Esophagus squamous epithelium (tissue), 5 donors: ENCODE measurements at places on chromosomes 16 and 17.

DNA sequence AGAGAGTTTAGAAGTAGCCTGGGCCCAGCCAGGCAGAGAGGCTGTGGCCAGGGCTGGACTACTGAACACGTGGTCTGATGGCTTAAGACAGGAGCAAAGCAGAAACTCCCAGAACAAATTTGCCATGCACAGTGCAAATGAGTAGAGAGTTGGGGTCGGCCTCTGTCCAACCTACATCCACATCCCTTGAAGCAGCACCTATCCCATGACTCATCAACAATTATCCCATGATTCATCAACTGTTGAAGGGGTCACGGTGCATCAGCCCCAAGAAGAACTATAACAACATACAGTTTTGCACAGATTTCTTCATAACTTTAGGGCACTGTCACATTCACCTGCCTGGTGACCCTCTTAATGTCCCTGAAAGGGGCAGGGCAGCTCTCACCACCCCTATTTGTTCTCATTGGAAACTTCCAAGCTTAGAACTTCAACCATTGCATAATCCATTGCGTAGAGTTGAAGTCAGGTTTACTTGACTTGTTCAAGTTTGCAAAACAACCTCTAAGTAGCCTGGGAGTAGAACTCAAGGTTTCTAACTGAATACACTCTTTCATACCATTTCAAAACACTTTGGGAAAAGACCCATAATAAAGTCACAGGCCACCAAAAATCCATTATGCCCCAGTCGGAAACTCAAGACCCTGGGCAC is 235.2 kb upstream of the CDH5 start:
- H3K4me1 ChIP-seq, result no peaks in the 10 kb centered on the region
- H3K27ac ChIP-seq, result no peak overlapping the region
- H3K36me3 ChIP-seq, result no peaks in the 10 kb centered on the region
- no peaks in the 10 kb centered on the region for H3K27me3 ChIP-seq
- no peak for DNase-seq

DNA sequence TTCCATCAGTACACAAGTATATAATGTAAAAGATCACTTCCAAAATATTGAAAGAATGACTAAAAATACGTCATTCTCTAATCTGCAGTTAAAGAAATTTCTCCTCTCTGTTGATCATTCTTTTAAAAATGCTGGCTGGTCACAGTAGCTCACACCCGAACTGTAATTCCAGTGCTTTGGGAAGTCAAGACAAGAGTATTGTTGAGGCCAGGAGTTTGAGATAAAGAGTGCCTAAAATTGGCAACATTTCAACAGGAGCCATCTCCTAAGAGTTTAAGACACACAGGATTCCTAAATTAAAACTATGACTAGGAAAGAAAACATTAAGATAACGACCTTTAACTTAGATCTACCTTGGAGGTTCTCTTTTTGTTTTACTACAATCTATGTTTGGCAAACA is 4.5 kb upstream of the USP32 start:
- H3K27me3 ChIP-seq, result no peaks in the 10 kb centered on the region
- no peak for DNase-seq
- peaks cover 37% of the 10 kb centered on the region for H3K4me1 ChIP-seq
- H3K4me3 ChIP-seq, result no peak overlapping the region
- no peak overlapping the region for H3K27ac ChIP-seq

DNA sequence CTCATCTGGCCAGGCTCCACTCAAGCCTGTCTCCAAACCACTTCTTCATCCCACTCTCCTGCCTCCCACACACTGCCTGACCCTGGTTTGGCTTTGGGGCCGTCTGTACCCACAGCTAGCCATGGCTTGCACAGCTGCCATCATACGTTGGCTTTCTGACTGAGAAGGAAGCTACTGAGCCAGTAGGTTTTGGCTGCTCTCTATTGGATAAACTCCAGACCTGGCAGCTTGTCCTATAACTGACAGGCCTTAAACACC is 3.9 kb downstream of the MIF4GD start:
- peaks cover 17% of the 10 kb centered on the region for H3K36me3 ChIP-seq
- no peak overlapping the region for H3K27ac ChIP-seq
- peaks cover 57% of the 10 kb centered on the region for H3K4me1 ChIP-seq
- H3K27me3 ChIP-seq, result no peaks in the 10 kb centered on the region

- H3K27ac ChIP-seq, result no peak overlapping the region
- peaks cover 10% of the 10 kb centered on the region for H3K4me1 ChIP-seq
- H3K4me3 ChIP-seq, result no peak overlapping the region
- no peaks in the 10 kb centered on the region for H3K27me3 ChIP-seq
- no peaks in the 10 kb centered on the region for H3K36me3 ChIP-seq
Observed at GRCh38 chr17:81471818-81472456, 40.7 kb downstream of the ACTG1 start.

DNA sequence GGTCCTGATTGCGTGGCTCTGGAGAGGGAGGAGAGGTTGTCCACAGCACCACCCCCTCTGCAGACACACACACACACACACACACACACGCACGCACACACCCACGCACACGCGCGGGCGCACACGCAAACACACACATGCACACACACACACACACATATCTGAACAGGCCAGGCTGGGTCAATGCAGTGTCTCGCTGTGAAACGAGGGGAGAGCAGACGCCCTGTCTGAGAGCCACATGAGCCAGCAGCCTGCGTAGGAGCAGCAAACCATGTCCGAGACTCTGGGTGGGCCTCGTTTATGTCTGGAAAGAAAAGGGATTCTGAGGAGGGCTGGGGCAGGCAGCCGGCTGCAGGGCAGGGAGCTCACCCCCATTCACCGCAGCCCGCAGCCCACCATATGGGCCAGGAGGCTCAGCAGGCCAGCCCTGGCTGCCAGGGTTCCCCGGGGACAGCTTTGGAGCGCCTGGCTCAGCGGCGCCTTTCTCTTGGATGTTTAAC is 93.3 kb upstream of the TNRC6C start:
- DNase-seq, result no peak
- H3K4me3 ChIP-seq, result no peak overlapping the region
- H3K27ac ChIP-seq, result peak overlapping the region; percentile 62
- peaks cover 7% of the 10 kb centered on the region for H3K4me1 ChIP-seq
- no peaks in the 10 kb centered on the region for H3K36me3 ChIP-seq

DNA sequence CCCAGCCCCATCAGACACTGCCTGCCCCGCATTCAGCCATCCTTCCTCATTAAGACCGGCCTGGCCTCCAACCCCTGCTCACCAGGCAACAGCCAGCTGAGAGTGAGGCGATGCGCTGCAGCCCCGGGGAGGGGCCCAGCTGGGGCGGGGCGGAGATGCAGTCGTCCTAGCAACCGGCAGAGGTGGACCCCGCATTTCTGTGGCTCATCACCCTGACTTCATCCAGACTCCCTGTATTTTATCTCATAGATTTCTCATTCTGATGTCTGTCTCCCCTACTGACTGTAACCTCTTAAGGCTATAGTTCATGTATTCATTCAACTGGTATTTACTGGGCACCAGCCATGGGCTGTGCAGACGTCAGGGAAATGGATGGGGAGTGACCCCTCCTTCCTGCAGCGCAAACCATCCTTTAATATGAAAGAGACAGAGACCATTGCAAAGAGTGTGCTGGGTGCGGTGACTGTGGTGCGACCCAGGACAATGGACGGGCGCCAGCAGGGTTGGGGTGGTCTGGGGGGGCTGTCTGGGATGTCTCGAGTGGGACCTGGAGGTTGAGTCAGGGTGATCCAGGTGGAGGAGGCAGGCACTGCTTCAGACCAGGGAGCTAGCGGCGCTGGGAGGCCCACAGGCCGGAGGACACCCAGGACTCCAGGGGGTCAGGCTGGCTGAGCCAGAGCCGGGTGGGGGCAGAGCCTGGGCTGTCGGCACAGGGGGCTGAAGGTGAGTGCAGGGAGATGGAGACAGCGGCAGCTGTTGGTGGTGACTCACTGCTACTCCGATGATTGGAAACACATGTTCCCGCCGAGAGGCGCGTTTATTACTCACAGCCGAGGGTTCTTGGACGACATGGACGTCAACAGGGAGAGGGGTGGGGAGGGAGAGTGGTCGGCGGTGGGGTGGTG is 10.5 kb upstream of the TIMP2 start:
- no peaks in the 10 kb centered on the region for H3K36me3 ChIP-seq
- no peak for DNase-seq
- no peaks in the 10 kb centered on the region for H3K27me3 ChIP-seq
- H3K4me1 ChIP-seq, result peaks cover 32% of the 10 kb centered on the region

- peak overlapping the region; percentile 24 for H3K27ac ChIP-seq
- H3K4me3 ChIP-seq, result no peak overlapping the region
- peaks cover 25% of the 10 kb centered on the region for H3K4me1 ChIP-seq
Observed at GRCh38 chr17:55770196-55770870, 19.5 kb downstream of the PCTP start.

GRCh38 chr17:22671110-22671509 is 978.8 kb downstream of the KCNJ18 start:
- no peak overlapping the region for H3K4me3 ChIP-seq
- no peaks in the 10 kb centered on the region for H3K36me3 ChIP-seq
- no peak overlapping the region for H3K27ac ChIP-seq
- DNase-seq, result no peak
- no peaks in the 10 kb centered on the region for H3K27me3 ChIP-seq

- no peaks in the 10 kb centered on the region for H3K36me3 ChIP-seq
- H3K4me3 ChIP-seq, result peak overlapping the region; percentile 45
- H3K4me1 ChIP-seq, result peaks cover 100% of the 10 kb centered on the region
- H3K27ac ChIP-seq, result peak overlapping the region; percentile 90
Observed at GRCh38 chr17:44110011-44110686, 13.3 kb downstream of the HDAC5 start.
